ENCODE measurements at places on chromosomes 7 and 10.

DNA sequence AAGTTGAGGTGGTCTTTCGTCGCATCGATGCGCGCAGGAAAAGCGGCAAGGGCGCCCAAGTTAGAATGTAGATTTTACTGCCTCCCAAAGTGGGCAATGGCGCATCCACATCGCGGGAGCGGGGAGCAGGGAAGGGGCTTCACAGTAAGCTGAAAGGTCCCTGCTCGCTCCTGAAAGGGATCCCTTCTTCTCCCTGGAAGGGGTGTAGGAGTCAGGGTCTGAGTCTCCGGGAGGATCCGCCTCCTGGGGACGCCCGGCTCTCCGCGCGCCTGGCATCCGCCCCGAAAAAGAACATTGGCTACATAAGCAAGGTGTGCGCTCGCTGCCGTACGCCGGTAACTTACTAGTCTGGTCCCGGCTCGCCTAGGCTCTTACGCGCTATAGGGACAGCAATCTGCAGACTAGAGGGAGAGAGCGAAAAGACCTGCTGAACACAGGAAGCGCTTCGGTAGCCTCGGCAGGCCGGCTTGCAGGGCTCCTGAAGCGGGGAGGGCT lies 804 bp downstream of the UNC5B start:
- peak; percentile 71 for DNase-seq

GRCh38 chr10:23383637-23384036 lies 39.0 kb upstream of the C10orf67 start:
- DNase-seq: no peak

- no peak for DNase-seq
These were observed 909.7 kb downstream of the DNAJB9 start for GRCh38 chr7:109479388-109479787.

DNA sequence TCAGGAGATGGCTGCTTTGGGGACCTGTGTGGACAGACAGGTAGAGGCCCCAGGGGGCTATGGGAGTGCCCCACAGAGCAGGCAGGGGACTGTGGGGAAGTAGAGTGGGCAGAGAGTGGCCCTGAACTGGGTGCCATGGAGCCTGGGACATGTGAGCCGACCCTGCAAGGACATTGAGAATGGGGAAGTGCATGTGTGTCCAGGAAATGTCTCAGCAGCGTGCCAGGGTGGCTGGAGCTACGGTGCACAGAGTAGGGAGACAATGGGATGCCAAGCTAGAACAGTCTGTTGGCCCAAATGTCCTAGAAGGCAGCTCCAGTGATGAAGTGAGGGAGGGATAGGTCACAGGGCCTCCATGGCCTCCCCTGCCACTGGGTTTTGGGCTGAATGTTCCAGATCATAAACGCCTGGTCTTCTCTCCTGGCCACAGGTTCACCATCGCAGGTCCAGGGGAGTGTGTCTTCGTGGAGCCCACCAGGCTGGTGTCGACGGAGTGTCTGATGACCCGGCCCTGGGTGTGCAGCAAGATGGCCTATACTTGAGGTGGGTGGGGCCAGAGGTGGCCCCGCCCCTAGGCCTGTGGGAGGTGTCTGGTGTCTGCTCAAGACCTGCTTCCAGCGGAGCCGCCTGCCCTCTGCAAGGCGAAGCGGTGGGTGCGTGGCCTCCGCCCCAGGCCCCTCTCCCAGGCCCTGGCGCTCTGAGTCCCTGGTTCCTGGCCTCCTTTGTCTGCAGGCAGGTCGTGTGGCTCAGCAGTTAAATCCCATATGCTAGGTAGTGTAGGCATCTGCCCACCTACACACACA lies 20.5 kb downstream of the CLEC2L start:
- no peak for DNase-seq

DNA sequence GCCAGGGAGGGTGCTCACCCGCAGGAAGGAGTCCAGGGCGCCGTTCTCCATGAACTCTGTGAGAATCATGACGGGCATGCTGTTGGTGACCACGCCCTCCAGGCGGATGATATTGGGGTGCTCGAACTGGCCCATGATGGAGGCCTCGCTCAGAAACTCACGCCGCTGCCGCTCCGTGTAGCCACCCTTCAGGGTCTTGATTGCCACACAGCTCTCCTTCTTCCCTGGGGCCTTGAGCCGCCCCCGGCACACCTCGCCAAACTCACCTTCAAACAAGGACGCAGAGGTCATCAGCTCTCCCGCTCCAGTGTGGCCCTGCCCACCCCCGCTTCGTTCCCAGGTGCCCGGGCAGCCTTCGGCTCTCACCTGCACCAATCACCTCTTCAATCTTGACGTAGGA lies 14.6 kb downstream of the EPHB4 start:
- DNase-seq: no peak

DNA sequence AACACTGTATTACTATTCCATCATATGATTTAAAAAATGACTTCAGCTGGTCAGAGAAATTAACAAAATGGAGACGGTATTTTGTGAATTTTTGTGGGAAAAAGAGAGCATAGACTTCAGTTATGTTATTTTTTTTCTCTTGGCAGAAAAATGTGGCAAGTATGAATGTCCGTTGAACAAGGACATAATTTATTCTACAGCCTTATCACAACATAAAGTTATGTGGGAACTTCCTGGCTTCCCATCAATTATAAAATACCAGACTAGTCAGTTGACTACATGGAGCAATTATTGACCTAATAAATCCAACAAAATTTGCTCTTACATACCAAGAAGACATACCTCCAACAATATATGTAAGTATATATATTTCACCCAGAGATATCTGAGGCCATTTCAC lies 88.6 kb upstream of the PPP1R3A start:
- no peak for DNase-seq

DNA sequence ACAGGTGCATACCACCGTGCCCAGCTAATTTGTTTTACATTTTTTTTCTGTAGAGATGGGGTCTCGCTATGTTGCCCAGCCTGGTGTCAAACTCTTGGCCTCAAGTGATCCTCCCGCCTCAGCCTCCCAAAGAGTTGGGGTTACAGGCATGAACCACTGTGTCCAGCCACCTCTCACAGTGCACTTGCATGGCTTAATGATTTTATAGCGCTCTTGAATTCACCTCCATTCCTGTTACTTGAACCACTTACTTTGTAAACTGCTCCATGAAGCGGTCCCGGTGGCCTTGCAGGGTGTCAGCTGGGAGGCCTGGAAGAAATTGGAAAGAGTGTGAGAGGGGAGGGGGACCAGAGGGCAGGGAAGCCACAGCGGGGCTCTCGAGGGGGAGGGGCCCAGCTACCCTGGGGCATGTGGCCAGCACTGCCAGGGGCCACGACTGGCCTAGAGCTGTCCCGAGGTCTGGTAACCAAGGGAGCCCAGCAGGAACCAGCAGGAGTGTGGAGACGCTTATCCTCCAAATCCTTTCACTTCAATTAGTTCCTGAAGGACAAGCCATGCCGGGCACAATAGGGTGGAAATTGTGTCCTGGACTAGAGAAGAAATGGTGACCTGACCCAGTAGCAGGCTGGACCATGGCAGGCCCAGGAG lies 76.0 kb downstream of the SPDYE5 start:
- no peak for DNase-seq

DNA sequence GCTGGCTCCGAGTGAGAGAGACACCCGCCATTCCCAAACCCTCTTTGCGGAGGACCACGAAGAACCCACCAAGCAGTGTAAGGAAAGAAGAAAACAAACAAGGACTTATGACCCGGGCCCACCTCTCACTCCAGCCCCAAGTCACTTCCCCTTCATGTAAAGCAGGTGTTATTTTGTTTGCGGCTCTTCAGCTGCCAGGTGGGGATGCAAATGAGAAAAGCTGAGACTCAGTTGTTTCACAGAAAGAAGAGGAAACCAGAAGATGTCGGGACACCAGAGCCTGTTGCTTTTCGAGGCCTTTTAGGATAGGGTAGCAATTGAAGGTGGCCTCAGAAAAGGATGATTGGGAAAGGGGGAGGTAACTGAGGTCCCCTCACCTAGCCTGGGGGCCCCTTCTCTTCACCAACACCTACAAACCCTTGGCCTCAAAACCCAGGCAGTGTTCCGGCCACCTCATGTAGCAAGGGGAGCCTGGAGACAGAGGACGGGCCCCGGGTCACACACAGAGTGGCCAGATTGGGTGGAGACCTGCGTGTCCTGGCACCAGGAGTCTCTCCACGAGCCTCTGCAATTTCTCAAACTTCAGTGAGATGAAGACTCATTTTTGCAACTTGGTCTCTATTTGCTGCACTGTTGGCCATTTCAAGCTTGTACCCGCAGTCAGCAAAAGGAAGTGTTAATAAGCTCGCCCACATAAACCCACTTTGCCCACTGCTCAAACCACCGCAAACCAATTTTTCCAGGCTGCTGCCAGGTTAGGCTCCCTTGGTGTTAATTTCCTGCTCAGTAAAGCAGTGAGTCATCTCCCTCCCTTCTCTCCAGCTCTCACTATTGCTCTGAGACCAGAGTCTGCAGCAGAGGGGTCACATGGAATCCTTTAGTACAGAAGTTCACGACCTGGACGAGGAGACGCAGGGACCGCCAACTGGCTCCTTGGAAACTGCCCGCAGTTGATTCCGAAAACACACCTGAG lies 45.5 kb downstream of the AOC1 start:
- no peak for DNase-seq

DNA sequence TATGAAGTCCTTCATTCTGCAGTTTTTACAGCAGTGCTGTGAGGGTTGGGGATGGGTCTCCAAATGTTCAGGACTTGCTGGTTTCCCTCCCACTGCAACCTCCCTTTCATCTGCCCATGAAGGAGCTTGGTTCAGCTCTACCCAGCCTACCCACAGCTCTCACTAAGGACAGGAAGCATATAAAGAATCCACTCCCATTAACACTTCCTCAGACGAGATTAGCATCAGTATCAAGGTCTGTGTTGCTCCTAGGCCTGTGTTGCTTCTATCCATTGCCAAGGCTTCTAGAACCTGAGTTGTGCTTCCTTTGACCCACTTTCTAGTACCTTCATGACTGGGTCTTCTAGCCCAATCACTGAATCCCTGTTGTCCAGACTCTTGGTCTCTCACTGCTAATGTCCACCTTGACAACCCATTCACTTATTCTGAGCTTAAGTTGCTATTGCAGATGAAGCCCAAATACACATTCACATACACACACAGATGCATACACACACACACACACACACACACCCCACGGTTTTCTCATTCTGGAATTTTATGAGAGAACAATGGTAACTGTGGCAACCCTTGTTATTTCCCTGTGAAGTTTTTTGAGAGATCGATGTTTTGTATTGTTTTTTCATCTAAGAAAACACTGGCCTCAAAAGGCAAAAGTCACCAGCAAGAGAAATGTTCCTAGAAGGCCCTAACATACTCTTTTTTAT lies 248.1 kb downstream of the MTERF1 start:
- DNase-seq: no peak

- no peak for DNase-seq
These were observed 56.9 kb downstream of the HIBADH start for GRCh38 chr7:27605689-27606269.

- DNase-seq: no peak
These were observed 19.9 kb upstream of the SP4 start for GRCh38 chr7:21407796-21408480.

GRCh38 chr7:44182827-44183226 lies 6.4 kb downstream of the GCK start:
- DNase-seq: no peak

DNA sequence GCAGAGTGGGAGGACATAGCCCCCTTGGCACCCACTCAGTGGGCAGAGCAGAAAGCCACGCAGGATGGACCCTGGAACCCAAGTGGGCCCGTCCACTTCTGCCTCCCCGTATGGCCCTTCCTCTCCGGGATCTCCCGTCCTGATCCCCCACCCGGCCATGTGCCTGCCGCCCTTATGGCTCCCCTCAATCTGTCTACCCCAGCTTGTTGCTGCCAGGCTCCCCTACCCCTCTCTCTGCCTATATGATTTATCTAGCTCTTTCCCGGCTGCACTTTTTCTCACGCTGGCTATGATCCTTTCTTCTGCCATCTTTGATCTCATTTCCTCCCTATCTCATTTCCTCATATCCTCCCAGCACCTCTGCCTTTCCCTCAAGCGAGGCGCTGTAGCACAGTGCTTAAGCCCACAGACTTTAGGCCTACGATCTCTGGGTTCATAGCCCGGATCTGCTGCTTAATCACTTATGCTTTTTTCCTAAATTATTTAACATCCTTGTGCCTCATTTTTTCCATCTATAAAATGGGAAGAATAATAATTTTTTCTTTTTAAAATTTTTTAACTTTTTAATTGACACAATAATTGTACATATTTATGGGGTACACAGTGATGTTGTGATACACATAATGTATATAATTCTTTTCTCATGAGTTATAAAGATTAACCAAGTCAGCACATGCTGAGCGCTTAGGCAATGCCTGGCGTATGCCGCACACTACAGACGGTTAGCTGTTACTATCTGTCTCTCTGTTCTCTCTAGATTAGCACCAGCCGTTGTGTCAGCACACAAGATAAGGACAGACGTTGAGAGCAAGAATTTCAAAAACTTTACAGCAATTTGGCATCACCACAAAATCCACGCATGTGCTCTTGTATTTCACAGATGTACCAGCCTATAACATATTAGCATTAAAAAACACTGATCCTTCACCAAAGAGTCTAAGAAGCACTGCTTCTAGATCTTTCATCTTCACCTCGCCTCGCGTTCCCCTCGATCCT lies 18.1 kb downstream of the KCNH2 start:
- no peak for DNase-seq

GRCh38 chr10:31602541-31603234 lies 283.7 kb downstream of the ZEB1 start:
- DNase-seq: peak; percentile 87

- DNase-seq: no peak
These were observed 10.3 kb upstream of the OGDH start for GRCh38 chr7:44595934-44596635.

GRCh38 chr10:11448545-11449244 lies 162.8 kb downstream of the USP6NL start:
- no peak for DNase-seq

GRCh38 chr7:36217211-36217960 lies 64.3 kb downstream of the EEPD1 start:
- DNase-seq: no peak

DNA sequence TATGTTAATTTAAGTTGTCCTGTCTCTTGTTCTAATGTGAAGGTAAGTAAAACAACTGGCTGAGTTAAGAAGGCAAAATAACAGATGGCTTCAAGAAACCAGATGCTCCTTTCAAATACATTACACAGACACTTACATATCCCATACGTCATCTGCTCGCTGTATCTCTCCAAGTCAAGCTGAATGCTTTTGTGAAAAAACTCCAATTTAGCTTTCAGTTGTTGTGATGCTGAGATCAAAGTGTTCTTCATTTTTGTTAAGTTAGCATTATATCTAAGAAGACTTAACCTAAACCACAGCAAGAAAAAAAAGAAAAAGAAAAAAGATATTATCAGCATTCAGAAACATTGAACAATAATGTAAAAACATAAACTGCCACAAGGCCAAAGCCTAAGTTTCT lies 18.5 kb upstream of the ERLIN1 start:
- DNase-seq: no peak

DNA sequence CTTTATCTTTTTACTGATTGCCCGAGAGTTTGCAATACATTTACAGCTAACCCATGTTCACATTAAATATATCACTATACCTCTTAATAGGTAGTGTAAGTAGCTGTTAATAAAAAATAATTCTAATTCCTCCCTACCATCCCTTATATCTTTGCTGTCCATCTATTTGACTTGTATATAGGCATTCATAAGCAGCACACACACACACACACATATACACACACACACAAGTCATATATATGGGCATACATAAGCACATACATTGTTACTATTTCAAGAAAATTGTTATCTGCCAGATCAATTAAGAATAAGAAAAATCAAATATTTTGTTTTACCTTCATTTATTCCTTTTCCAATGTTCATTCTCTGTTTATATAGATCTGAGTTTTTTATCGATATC lies 176.4 kb downstream of the PPP1R3A start:
- no peak for DNase-seq

Data from right hindlimb (tissue), 1 donor.